ENCODE measurements at places on chromosomes 1 and 21.
A peak's percentile ranks its signal among the peaks of the same experiment; 100 is the strongest.

DNA sequence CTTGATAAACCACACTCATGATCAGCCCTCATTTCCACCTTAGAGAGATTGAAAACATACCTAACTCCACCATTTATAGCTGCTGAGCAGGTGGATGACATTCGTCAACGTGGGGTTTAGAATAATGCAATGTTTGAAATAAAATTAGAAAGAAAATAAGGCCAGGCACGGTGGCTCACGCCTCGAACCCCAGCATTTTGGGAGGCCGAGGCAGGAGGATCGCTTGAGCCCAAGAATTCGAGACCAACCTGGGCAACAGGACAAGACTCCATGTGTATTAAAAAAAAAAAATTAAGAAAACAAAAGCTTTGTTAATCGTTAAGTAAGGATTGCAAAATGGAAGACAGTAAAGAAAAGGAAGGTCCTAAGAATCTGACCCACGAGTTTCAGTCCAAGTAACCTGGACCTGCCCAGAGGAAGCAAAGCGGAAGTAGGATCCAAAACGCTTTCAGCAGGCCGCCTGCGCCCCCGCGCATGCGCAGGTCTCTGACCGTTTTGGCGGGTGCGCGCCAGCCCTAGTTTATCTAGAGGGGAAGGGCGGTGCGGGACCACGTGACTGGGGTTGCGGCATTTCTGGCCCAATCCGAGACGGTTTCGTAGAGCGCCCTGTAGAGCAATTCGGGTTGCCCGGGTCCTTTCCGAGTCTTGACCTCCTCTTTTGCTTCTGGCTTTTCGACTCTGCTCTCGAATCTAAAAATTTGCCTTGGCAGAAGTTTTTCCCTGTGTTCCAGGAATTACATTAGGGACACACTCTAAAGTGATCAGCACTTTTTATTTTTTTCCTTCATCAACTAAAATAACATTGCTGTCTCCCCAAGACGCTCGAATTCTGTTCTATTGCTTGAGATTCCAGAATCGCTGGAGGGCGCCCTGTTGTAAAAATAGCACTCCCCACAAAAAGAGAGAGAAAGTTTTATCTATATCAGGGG, 22.5 kb downstream of the ANP32E start:
- DNase-seq: peak; percentile 97

DNA sequence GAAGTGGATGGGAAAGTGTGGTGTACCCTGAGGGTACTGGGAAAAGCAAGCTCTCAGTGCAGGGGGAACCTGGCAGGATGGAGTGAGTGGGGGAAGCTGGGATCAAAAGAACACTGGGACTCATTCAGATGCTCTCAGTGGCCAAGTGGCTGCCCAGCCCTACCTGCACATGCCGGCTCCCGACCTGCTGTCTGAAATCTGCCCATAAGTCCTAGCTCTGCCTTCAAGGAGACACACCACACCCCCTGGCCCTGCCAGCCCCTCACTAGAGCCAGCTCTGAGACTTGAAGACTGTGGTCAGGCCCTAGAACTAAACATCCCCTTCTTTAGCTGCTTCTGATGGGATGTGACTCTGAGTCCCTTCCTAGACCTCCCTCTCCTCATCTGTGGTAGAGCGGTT, 2.2 kb downstream of the TMEM54 start:
- DNase-seq: no peak

DNA sequence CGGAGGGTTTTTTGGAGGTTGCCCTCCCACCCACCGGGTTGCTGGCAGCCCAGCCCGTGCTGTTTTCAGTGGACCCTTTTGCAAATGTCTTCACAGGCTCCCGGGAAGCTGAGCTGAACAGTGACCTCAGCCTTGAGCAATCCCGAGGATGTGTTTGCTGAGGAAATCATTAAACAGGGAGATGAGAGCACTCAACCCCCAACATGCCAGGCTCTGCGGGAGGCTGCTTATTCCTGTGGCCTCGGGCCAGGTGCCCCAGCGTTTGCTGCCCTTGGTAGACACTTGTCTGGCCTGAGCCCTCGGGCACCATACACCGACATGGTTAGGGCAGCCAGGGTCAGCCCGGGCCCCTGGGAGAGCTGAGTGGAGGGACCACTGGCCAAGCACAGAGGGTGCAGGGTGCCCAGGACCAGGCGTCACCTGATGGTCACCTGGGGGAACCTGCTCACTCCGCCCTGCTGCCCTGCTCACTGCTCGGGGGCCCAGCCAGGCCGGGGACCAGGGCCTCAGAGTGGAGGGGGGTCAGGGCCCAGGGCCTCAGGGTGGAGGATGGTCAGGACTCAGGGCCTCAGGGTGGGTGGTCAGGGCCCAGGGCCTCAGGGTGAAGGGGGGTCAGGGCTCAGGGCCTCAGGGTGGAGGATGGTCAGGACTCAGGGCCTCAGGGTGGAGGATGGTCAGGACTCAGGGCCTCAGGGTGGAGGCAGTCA, 42.5 kb upstream of the POFUT2 start:
- DNase-seq: peak; percentile 50

- DNase-seq: no peak
These were observed 301.0 kb downstream of the GRIK1 start for GRCh38 chr21:29638761-29639327.

GRCh38 chr1:106173101-106173500, 883.4 kb upstream of the PRMT6 start:
- no peak for DNase-seq

GRCh38 chr1:178713259-178713658, 11.8 kb upstream of the RALGPS2 start:
- no peak for DNase-seq

GRCh38 chr1:156858555-156858956, 361 bp downstream of the INSRR start:
- DNase-seq: no peak

Data from right forelimb (tissue), 1 donor.